ENCODE measurements at places on chromosomes 3 and 15. TPM values are rescaled to one million over a fixed set of nuclear protein-coding genes. Genes with fewer than 3 reads are reported as not detected.

Gene TICRR
- total RNA-seq: 18.7 TPM

Gene DOCK3
- total RNA-seq: 1.1 TPM

Gene CX3CR1
- total RNA-seq: 0.48 TPM

Gene SLC15A2
- total RNA-seq: 3.5 TPM

DNA sequence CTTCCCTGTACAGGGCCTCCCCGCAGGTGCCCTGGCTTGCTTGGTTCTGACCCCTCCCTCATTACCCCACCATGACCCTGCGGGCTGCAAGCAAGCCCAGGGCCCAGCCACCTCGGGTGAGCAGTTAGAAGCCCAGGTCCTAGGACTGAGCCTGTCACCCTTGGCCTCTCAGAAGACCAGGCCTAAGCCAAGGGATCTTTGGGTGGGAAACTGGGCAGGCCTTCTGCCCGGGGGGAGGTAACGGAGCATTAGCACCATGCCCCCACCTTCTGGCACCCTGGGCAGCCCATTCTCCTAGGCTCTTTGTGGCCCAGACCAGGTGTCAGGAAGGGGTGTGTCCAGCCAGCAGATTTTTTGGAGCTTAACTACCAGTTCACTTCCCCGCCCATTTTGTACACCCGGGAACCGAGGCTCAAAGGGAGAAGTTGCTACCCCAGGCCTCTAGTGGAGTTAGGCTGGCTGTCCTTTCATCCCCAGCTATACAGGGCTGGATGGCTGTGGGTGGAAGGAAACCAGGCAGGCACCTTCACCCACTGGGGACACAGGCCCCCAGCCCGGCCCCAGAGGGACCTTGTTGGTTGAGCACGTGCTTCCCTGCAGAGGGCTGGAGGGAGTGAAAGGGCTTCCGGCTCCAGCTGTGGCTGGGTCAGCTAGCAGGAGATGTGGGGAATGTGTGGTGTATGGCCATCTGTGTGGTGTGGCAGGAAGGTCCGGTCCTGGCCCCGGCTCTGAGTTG is 1.4 kb downstream of the CSK start:
- peaks cover 63% of the 10 kb centered on the region for H3K4me1 ChIP-seq
- peaks cover 46% of the 10 kb centered on the region for H3K36me3 ChIP-seq
- peak; percentile 50 for DNase-seq
- no peaks in the 10 kb centered on the region for H3K27me3 ChIP-seq

GRCh38 chr3:168040607-168041208 is 55.0 kb downstream of the GOLIM4 start:
- no peak overlapping the region for H3K4me3 ChIP-seq
- no peak overlapping the region for H3K27ac ChIP-seq
- H3K4me1 ChIP-seq: no peaks in the 10 kb centered on the region
- no peaks in the 10 kb centered on the region for H3K36me3 ChIP-seq
- H3K27me3 ChIP-seq: no peaks in the 10 kb centered on the region

GRCh38 chr3:37853691-37854413 is 7.8 kb upstream of the CTDSPL start:
- no peak overlapping the region for H3K4me3 ChIP-seq
- no peaks in the 10 kb centered on the region for H3K27me3 ChIP-seq
- H3K36me3 ChIP-seq: no peaks in the 10 kb centered on the region
- H3K4me1 ChIP-seq: peaks cover 2% of the 10 kb centered on the region
- DNase-seq: no peak
- H3K27ac ChIP-seq: no peak overlapping the region

- no peak overlapping the region for H3K27ac ChIP-seq
- peaks cover 7% of the 10 kb centered on the region for H3K27me3 ChIP-seq
- H3K4me1 ChIP-seq: peaks cover 4% of the 10 kb centered on the region
- H3K4me3 ChIP-seq: no peak overlapping the region
- no peak for DNase-seq
Observed at GRCh38 chr3:190338717-190339116, 16.5 kb upstream of the CLDN1 start.

DNA sequence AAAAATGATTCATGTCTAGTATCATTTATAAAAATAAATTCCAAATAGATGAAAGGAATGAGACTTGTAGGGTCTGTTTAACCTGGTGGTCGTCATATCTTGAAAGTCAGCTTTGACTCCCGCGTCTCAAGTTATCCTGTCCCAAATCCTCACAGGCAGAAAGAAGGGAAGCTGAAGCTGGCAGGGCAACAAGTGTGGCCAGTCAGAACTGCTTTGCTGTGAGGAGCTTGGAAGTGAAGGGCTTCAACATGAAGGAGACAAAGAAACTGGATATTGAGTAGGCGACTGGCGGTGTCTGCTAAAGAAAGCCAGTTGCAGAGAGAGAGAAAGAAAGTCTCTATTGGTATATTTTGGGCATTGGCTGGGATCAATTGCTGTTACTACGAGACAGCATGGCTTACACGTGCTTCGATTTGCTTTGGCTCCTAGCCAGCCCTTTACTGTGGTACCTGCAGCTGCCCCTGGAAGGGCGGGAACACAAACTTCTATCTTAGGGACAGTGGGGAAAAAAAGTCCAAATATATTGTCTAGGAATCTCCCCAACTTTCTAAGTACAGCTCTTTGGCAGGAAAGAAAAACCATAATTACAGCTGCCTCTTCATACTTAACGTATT is 107.2 kb downstream of the CHST2 start:
- H3K4me3 ChIP-seq: no peak overlapping the region
- no peak overlapping the region for H3K27ac ChIP-seq
- H3K4me1 ChIP-seq: peaks cover 4% of the 10 kb centered on the region
- no peaks in the 10 kb centered on the region for H3K36me3 ChIP-seq

DNA sequence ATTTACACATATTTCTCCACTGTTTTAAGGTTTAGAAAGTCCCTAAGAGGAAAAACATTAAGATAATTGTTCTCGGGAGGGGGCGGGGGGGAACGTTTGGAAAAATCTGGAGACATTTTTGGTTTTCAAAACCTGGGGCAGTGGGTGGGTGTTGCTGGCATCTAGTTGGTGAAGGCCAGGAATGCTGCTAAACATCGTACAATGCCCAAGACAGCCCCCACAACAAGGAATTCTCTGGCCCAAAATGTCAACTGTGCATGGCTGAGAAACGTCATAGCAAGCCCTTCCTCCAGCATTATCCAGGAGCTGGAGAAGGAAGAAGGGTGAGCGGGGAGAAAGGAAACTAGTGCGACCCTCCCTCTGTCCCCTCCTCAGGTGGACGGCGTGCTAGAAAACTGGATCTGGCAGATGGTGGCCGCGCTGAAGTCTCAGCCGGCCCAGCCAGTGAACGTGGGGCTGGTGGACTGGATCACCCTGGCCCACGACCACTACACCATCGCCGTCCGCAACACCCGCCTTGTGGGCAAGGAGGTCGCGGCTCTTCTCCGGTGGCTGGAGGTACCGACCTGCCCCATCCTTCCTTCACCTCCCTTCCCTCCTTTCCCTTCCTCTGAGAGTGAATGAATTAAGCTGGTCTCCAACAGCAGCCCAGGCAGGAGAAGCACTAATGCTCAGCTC is 109.8 kb downstream of the LIPC start:
- DNase-seq: no peak
- no peaks in the 10 kb centered on the region for H3K27me3 ChIP-seq
- no peak overlapping the region for H3K4me3 ChIP-seq
- H3K27ac ChIP-seq: no peak overlapping the region
- H3K4me1 ChIP-seq: peaks cover 22% of the 10 kb centered on the region

Measured in activated T-helper 2 cell treated with anti-CD3 and anti-CD28 coated beads, Interferon-gamma antibody, Interleukin-2, Interleukin-4, amounts not matched to agents 10 μg/mL and 5 μg/mL and 100 μg/mL, durations not matched to agents 14 hours and 24 hours and 36 hours (primary cell).